ENCODE measurements at places on chromosomes 3 and 15.

DNA sequence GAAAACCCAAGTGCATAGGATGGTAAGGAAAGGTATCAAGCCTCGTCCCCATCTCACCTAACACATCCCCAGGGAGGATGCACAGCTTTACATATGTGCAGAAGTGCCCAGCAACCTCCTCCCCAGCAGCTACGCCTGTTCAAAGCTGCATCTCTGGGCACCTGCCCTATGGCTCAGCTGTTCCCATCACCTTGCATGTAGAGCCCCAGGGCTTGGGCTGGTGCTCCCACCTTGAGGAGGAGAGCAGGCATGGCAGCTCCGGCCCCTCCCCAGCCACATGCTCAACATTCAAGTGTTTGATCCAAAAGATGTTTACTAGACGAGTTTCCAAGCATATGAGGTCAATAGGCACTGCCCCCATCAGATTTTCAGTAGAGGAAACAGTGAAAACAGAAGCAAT lies 173.5 kb downstream of the ATP10A start:
- no peak for DNase-seq

GRCh38 chr3:141049681-141050080 lies 1.5 kb upstream of the SPSB4 start:
- no peak for DNase-seq

DNA sequence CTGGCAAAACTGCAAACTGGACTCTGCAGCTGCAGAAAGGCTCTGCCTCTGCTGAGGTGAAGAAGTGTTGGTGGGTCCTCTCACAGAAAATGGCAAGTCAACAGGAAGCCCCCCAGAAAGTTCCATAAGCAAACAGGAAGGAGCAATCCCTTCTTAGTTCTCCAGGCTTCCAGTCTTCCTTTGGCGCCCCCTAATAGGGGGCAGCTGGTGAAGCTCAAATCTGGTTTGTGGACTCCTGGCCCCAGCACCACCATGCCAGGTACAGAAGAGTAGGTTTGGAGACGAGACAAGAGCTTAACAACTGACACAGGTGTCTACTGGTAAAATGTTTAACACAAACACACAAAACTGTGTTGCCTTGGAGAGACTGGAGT lies 35.5 kb downstream of the LEO1 start:
- DNase-seq, result no peak

- DNase-seq, result no peak
These were observed 19.8 kb downstream of the DGKG start for GRCh38 chr3:186342197-186342596.

- no peak for DNase-seq
These were observed 31.5 kb downstream of the ZFAND6 start for GRCh38 chr15:80090879-80091503.

- no peak for DNase-seq
These were observed 211.7 kb upstream of the UBE2E1 start for GRCh38 chr3:23594066-23594465.

DNA sequence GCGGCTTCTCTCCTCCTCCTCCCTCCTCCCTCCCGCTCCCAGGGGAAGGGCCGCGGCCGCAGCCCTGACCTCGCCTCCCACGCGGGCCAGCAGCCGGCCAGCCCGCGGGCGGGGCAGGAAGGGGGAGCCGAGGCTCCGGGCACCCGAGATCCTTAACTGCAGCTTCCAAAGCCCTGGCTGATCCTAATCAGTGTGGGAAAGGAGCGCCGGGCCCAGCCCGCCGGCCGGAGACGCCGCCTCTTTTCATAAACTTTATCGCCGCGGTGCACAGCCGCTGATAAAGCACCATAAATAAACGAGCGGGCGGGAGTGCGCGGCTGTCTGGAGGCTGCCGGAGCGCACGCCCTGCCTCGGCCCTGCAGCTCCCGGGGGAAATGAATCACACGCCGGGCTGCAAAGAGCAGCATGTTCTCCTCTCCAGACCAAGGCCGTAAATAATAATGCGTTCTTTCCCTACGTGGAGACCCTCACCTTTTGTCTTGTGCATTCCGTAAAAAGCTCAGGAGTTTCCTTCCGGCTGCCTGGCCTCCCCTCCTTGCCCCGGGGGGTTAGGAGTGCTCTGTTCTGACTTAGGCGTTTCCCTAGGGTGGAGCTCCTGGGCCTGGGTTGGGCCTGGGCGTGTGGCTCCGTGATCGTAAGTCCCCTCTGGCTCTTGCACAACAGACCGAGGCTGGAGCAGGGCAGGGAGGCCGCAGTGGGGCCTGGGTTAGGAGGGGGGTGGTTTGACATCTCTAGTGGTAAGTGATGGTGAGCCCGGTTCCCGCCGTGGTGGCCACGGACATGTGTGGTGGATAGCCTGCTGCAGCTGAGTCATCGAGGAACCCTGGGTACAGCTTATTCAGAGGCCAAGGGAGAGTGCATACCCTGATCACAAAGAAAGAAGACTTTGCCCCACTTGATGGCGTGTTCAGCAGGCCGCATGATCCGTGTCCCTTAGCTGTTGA lies 132.6 kb upstream of the HES1 start:
- peak; percentile 67 for DNase-seq
